ENCODE measurements at places on chromosomes 4 and X. TPM values are rescaled to one million over a fixed set of nuclear protein-coding genes. Genes with fewer than 3 reads are reported as not detected.

IL13RA2 gene
- total RNA-seq, result 0.34 TPM

UGT8 gene
- total RNA-seq, result 58.1 TPM

- no peak for DNase-seq
Observed at GRCh38 chrX:80573275-80573674, 153.0 kb downstream of the TENT5D start.

SPANXN4 gene
- total RNA-seq, result not detected

GLRA3 gene
- not detected for total RNA-seq

GRCh38 chr4:151911970-151912369 lies 151.2 kb upstream of the GATB start:
- DNase-seq, result no peak

MAGEB18 gene
- not detected for total RNA-seq

DNAAF6 gene
- total RNA-seq, result not detected

XG gene
- total RNA-seq, result 0.11 TPM

DNA sequence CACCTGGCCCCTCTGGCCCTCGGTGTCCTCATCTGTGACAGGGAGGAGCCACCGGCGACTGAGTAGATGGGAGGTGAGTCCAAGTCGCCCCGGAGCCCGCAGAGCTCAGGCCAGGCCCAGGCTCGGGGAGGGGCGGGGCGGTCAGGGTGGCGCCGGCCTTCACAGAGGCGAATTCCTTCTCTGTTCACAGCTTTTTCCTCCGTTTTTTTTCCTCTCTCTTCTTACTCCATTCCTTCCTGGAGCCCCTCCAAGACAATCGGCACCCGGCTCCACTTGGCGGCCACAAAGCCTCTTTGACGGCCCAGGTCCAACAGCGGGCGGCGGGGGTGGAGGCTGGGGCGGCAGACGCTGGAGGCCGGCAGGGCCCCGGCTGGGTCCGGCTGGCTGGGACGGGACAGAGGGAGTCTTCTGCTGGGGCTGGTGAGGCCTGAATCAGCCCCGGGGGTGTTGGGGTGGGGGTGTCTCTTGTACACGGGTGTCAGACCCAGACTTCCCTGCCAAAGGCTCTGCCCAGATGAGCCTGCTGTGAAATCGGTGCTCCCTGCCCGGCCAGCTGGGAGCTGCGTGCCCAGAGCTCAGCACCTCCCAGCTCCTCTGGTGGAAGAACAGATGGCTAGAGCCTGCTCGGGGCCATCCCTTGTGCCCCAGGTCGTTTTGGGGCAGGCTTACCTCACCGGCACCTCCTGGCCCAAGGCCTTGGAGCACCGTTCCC lies 22.6 kb downstream of the FGFRL1 start:
- peak; percentile 38 for DNase-seq

DNA sequence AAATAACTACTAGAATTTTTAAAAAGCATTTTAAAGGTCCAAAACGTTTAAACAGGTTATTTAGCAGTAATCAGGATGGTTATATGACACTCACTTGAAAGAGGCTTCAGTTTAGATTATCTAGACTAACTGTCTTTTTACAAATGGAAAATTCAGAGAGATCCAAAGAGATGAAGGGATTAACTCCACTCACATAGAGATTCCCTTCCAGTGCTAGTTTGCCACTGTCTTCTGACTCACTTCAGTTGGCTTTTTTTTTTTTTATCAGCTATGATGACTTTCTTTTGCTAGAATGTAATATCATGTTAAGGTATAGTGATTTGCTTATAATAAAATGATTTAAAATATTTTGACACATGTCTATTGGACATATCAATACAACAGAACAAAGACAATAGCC lies 43.8 kb downstream of the GALNT7 start:
- no peak for DNase-seq

GRCh38 chrX:150405576-150405975 lies 42.5 kb downstream of the MAMLD1 start:
- no peak for DNase-seq

- no peak for DNase-seq
Observed at GRCh38 chrX:106283841-106284240, 115.7 kb downstream of the PWWP3B start.

- DNase-seq, result no peak
Observed at GRCh38 chr4:14883166-14883565, 119.1 kb upstream of the CPEB2 start.

PALLD gene
- 138 TPM for total RNA-seq

Measured in left colon (tissue), 2 donors.